Stimulated activated CD4-positive, alpha-beta T cell treated with anti-CD3 and anti-CD28 coated beads, Interleukin-2, amount 100 ng/mL, for 24 hours (primary cell): ENCODE measurements at places on chromosomes 3 and 15.

DNA sequence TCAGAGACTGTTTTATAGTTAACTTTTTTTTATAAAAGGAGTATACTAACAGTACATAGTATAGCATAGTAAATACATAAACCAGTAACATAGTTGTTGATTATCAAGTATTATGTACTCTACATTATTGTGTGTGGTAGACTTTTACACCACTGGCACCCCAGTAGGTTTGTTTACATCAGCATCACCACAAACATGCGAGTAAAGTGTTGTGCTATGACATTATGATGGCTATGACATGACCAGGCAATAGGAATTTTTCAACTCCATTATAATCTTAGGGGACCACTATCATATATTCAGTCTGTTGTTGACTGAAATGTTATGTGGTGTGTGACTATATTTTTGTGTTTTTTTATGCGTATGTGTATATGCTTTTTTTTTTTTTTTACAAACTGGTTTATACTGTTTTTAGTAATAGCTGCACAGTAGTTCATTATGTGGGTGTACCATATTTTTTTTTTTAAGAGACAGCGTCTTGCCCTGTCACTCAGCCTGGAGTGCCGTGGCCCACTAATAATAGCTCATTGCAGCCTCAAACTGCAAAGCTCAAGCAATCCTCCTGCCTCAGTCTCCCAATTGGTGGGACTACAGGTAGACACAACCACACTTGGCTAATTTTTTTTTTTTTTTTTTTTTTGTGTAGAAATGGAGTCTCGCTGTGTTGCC lies 1.9 kb downstream of the CAPN7 start:
- no peak for DNase-seq

GRCh38 chr3:112656043-112656442 lies 15.1 kb upstream of the CCDC80 start:
- DNase-seq: no peak

- no peak for DNase-seq
These were observed 7.9 kb upstream of the DOCK3 start for GRCh38 chr3:50666837-50667236.

GRCh38 chr3:120182613-120183511 lies 88.6 kb upstream of the GSK3B start:
- DNase-seq: no peak
